Activated CD8-positive, alpha-beta memory T cell treated with anti-CD3 and anti-CD28 coated beads for 48 hours (primary cell): ENCODE measurements at places on chromosomes 7 and 10.

DNA sequence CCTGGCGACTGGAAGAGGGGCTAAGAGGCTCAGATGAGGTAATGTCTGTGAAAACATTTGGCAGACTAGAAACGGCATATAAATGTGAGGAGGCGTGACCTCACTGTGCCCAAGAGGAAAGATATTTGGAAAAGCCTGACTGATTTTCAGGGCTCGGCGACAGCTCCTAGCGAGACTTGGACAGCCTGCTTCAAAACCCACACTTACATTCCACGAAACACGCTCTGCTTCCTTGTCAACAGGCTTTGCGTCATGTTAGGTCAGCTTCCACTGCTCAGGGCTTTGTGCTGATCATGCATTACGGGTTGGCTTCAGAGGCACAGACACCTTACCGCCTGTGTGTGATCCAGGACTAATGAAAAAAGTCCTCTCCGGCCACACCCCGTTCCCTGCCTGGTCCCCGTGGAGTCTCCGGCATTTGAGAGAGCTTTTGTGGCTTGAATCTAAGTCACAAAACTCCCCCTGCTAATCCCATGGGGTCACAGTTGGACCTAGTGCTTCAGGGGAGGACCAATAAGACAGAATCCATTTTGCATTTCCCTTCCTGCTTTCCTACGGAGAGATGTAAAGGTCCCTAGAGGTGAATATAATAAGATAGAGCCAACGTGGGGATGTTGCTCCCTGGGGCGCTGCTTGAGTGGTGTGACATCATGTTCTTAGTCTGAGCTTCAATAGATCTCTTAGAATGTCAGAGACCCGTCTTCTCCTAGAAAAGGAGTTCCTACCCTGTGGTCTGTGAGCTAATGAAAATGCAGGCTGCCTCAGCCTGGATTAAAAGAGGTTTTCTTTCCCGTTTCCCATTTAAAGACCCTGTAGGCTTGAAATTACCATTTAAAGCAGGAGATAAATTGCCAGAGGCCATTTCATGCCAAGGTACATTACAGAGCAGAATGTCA is 25.5 kb downstream of the FGFBP3 start:
- no peak for DNase-seq

GRCh38 chr10:91665842-91666241 is 33.0 kb upstream of the PPP1R3C start:
- no peak for DNase-seq

GRCh38 chr10:50991456-50992355 is 82.6 kb upstream of the PRKG1 start:
- no peak for DNase-seq

DNA sequence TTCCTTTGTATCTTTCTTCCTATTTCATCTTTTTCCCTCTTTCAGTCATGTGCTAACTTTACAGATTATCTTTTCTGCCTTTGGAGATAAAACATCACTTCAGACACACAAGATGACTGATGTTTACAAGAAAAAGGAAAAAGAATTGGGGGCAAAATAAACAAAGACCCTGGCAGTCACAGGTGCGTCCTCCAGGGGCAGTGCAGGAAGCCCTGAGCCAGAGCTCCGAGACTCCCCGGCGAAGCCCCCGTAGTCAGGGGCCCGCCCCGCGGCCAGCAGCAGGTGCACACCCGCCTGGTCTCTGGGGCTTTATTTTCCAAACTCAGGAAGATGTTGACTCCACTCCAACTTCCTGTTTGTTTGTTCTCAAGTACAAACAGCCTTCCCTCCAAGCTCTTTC is 10.2 kb downstream of the STK32C start:
- no peak for DNase-seq

DNA sequence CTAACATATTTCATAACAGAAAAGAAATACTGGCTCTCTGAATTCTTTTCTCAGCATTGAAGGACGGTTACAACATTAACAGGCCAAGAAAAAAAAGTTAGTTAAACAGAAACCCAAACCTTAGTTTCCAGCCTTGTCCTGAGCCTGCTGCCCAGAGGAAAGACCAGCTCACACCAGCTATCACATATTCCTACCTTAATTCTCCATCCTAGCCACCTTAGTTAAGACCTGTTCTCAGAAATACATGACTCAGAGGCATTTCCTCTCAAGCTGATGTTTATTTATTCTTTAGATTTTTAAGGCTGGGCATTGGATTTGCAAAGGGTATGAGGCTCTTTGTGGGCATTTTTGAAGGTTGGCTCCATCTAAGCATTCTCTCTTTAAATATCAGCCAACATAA is 34.3 kb upstream of the ADAM12 start:
- DNase-seq: no peak

GRCh38 chr10:49505076-49505475 is 33.8 kb downstream of the ERCC6 start:
- no peak for DNase-seq

DNA sequence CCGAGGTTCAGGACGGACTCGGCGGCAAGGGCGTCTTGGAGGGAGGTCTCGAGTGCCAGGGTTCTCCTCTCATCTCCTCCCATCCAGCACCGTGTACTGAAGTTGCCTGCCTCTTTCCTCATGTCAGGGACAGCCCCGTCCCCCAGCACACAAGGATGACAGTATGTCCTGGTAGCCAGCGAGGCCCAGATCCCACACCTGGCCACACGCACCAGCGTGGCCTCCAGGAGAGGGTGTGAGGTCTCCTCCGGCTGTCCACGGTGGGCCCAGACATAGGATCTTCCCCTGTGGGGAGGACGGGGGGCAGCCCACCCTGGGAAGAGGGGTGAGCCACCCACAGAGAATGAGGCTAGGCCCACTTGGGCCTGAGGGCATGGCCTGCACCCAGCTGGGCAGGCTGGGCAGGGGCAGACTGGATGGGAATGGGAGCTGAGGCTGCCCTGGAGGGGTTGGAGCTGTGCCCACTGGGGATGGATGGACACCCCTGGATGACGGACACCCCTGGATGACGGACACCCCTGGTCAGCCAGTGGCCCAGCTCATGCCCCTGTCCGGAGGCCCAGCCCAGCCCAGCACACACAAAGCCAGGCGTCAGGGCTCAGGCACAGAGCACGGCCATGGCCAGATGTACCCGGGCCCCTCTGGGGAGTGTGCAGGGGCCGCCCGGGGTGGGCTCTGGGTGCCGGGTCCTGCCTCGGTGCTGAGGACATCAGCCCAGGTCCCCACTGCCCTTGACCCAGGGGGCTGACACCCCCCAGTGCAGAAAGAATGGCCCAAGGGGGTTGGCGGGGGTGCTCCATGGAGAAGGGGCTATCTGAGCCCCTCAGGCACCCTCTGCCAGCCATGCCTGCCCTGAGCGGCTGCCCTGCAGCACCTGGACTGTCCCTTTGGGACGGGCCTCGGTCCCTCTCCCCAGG is 30.9 kb upstream of the CFAP46 start:
- no peak for DNase-seq

- no peak for DNase-seq
Observed at GRCh38 chr7:98235901-98236300, 16.1 kb downstream of the TECPR1 start.

- DNase-seq: no peak
Observed at GRCh38 chr10:60896033-60896432, 48.0 kb downstream of the RHOBTB1 start.
